ENCODE measurements at places on chromosomes 16 and 17.

DNA sequence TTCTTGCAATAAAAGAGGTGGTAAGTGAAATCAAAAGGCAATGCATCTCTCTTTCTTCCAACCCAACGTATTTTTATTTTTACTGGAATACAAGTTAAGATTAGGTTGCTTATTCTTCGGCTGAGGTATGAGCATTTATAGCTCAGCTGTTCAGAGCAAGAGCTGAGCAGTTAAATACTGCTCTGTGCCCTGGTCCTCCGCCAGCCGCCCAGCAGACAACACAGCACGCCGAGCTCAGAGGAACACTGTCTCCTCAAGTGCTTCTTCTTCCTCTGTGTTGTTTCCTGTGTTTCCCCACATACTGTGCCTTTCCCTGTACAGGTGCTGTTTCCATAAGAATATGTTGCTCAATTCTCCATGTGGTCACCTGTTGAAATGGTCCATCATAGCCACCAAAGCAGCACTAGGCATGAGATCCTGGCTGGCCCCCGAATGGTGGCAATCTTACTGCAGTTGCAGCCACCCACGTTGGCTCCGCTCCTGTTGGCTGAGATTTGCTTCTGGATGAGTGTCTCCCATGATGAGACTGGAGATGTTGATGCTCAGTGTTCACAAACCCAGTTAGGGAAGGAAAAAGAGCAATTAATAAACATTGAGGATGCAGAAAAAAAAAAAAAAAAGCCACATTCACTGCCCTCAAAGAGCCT, 515.3 kb downstream of the GRIN2A start:
- no peak for DNase-seq

DNA sequence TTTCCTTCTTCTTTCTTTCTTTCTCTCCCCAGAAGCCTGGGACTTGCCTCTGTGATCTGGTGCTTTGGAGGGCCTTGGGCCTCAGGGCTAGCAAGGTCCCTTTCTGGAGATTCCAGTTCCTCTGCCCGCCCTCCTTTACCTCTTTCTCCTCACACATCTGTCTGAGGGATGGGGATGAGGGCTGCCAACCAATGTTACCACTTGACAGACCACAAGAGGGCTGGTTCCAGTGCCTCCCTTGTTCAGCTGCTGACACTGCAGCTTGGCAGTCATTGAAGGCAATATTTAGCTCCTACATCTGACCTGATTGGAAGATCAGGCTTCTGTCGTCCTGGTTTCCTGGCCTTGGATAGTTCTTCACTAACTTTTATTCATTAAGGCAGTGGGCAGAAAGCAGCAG, 3.6 kb upstream of the ZNF652 start:
- DNase-seq, result no peak

DNA sequence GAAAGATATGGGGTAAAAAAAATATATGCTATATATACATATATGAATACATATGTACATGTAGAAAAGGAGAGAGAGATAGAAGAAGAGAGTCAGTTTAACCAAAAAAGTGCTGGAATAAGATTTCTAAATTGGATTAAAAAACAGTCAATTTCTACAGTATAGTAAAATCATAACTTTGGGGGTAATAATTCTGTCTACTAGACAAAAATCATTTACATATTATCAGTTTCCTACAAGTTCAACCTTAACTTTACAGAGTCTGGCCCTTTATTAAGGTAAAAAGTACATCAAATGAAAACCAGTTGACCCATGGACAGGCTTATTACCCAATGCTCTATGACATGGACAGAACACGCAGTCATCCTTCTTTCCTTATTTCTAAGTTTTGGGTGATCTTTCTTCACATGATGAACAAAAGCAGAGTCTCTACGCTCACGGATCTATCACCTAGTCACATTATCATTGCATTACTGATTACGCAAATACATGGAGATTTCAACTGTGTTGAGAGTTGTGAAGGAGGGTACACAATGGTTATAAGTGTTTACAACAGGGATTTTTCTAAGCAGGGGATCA, 63.9 kb upstream of the SMIM36 start:
- no peak for DNase-seq

GRCh38 chr16:12793120-12793864, 10.4 kb downstream of the CPPED1 start:
- no peak for DNase-seq

GRCh38 chr16:68802190-68802589, 41.1 kb upstream of the TANGO6 start:
- no peak for DNase-seq

- peak; percentile 55 for DNase-seq
Observed at GRCh38 chr17:45131616-45132319, 547 bp downstream of the PLCD3 start.

DNA sequence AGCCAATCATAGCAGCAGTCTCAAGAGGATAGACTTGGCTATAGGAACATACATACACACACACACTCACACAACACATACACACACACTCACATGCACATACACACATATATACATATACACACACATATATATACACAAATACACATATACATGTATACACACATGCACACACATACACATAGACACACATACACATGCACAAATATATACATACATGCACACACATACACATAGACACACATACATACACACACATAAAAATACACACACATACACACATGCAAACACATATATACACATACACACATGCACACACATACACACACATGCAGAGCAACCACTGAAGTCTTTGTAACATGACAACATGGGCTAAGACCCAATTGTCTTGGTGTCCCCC, 19.7 kb downstream of the CBLN1 start:
- no peak for DNase-seq

- no peak for DNase-seq
Observed at GRCh38 chr17:32527146-32527545, 40.4 kb downstream of the CDK5R1 start.

DNA sequence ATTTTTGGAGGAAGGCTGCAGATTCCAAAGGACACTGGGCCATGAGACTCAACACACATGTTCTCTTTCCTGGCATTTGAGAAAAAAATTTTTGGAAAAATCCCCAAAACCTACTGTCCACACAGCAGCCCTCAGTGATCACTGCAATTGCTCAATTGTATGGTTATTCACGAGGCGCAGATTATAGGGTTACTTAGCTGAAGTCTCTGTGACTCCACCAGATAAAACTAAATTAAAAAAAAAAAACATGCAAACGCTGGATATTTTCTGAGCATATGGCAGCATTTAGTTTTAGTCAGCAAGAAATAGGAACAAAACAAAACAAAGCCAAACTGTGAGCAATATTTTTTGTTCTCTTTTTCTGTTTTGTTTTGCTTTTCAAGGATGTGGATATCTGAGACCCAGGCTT, 83.8 kb upstream of the FAM20A start:
- DNase-seq, result no peak

DNA sequence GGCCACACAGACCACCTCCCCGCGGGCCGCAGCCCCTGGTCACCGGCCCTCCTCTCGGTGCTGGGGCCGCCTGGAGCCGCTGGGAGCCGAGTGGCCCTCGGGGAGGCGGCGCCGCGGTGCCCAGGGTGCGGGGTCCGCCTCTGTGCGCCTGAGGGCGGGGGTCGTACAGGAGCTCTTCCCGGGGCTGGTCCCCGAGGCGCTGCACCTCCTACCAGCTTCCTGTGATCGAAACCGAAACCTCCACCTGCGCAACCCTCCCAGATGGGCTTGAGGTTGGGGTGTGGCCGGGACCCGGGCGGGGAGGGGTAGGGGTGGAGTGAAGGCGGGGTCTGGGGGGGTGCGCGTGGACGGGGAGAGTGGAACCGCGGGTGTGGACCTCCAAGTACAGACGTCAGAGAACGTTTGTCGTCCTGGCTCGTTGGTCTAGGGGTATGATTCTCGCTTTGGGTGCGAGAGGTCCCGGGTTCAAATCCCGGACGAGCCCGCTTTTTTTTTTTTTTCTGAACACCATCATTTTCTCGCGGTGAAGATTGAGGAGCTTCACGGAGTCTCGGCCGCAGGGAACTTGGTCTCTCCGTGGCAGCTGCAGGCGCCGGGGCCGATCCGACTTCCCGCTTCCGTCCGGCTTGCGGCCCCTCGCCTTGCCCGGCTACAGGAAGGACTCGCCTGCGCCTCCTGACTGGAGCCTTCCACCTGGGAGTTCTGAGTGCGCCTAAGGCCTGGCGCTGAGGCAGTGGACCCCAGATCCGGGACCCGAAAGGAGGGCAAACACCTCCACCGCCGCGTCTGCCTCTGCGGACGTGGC, 23.9 kb downstream of the ZNF213 start:
- DNase-seq, result peak; percentile 77

GRCh38 chr17:75589919-75590303, 2.3 kb downstream of the MYO15B start:
- DNase-seq, result no peak

GRCh38 chr17:75913537-75914210, 9.0 kb upstream of the MRPL38 start:
- DNase-seq, result no peak

DNA sequence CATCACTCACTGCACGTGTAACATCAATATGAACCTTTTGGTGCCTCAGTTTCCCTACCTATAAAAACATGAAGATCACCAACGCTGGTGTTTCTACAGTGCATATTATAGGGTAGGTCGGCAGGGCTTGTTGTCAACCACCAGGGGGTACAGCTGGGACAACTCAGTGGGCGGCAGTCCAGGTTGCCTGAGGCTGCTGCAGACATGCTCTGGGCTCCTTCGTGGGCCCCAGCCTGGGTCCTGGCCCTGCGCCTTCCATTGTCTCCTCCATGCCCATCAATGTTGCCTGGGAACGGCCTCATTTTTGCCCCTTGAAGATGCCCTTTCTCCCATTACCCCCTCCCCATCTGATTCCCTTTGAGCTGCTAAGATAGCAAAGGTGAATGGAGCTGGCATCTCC, 89.8 kb downstream of the GSG1L start:
- DNase-seq, result no peak

DNA sequence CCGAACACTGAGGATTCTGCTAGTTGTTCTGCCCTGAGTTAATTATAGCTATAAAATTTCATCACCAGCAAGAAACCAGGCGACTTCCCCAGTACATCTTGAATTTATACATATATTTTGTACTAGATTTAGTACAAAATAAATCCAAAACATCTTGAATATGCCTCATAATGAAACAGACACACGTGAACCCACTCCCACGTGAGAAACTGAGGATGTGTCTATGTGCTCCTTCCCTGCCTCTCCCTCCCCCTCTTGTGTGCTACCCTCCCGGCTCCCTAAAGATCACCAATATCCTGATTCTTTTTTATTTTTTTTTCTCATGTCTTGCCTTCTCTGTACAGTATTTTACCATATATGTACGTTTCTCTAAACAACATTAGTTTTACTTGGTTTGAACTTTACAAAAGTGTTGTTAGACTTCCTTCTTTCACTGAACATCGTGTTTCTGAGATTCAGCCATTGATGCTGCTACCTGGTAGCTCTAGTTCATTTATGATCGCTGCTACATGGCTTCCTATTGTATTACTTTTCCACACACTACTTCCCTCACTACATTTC, 1.1 kb upstream of the LCMT1 start:
- peak; percentile 19 for DNase-seq

- DNase-seq, result no peak
Observed at GRCh38 chr17:18362698-18363100, 651 bp downstream of the SHMT1 start.
